Stimulated activated CD8-positive, alpha-beta memory T cell treated with anti-CD3 and anti-CD28 coated beads, Interleukin-12 subunit alpha, Interleukin-12 subunit beta, amount 100 ng/mL, for 1 hour (primary cell): ENCODE measurements at places on chromosomes 4 and X.

GRCh38 chrX:136806891-136807410 lies 26.2 kb upstream of the ARHGEF6 start:
- no peak for DNase-seq

GRCh38 chr4:20095805-20096541 lies 155.7 kb upstream of the SLIT2 start:
- no peak for DNase-seq

GRCh38 chrX:9438933-9439494 lies 25.8 kb upstream of the TBL1X start:
- DNase-seq: no peak

DNA sequence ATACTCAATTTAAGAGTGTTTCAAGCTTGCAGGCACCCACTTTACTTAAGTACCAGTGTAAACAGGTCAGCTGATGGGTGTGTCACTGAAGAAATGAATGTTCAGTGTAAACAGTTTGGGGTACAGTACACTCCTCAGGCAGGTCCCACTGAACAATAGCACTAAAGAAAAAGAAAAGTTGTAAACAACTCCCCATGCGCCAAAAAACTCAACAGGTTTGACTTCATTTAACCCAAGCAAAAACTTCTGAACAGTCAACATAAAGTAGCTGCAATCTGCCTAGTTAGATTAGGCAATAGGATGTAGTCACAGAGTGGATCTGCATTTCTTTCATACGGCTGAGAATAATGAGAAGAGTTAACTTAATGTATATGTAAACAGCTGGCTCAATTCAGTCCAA lies 93.2 kb downstream of the FAM13A start:
- DNase-seq: no peak

DNA sequence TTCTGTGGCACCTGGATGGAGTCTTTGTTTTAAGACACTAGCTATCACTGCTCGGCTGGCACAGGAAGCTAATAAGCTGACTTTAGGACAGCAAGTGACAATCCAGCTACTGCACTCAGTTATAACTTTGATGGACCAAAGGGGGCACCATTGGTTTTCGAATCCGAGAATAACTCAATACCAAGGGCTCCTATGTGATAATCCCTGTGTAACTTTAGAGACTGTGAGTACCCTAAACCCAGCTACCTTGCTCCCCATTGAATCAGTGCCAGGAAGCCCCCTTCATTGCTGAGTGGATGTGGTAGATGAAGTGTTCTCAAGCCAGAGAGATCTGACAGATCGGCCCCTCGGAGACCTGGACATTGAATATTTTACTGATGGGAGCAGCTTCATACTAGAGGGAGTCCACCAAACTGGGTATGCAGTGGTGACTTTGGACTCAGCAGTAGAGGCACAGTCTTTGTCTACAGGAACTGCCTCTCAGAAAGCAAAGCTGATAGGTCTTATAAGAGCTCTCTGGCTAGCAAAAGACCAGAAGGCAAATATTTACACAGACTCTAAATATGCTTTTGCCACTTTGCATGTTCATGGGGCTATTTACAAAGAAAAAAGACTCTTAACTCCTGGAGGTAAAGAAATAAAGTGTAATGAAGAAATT lies 35.5 kb upstream of the UGT2B7 start:
- DNase-seq: no peak

DNA sequence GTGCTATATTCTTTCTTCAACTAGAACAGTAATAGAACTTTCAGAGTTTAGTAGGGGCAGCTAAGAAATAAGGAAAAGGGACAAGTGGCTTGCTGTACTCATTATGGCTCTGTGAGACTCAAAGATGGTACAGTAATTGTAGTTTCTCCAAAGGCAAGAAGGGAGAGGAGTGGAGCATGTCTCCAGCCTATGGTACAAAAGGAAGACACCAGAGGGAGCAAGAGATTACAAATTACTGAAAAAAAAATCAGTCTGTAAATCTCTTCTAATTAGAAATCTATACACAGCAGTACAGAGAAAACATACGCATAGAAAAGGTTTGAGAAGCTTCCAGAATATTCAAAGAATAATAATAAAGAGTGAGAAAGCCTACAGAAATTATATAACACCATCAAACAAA lies 61.4 kb downstream of the KLHL4 start:
- DNase-seq: no peak

GRCh38 chr4:98318521-98318920 lies 57.3 kb downstream of the RAP1GDS1 start:
- DNase-seq: no peak

DNA sequence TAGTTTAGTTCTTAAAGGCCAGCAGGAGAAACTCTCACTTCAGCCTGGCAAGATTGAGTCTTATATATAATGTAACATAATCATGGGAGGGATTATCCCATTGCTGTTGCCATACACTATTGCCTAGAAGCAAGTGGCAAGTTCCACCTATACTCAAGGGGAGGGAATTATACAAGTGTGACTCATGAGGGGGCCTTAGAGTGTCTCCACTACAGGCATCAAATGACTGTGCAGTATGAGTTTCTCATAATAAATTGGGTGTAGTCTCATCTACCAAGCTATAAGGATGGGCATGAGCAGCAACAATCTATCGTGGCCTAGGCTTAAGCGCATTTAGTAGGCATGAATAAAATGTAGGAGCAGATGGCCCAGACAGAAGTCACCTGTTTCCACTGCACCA lies 89.1 kb upstream of the C1GALT1C1 start:
- no peak for DNase-seq

- no peak for DNase-seq
These were observed 34.5 kb downstream of the ABCE1 start for GRCh38 chr4:145132511-145133098.

- no peak for DNase-seq
These were observed 107.4 kb downstream of the CT47B1 start for GRCh38 chrX:120768254-120768653.

- no peak for DNase-seq
These were observed 776.8 kb downstream of the CCSER1 start for GRCh38 chr4:90904021-90904420.

GRCh38 chr4:156830351-156830750 lies 141.2 kb downstream of the PDGFC start:
- no peak for DNase-seq

GRCh38 chr4:141652161-141652778 lies 15.9 kb downstream of the IL15 start:
- DNase-seq: no peak

DNA sequence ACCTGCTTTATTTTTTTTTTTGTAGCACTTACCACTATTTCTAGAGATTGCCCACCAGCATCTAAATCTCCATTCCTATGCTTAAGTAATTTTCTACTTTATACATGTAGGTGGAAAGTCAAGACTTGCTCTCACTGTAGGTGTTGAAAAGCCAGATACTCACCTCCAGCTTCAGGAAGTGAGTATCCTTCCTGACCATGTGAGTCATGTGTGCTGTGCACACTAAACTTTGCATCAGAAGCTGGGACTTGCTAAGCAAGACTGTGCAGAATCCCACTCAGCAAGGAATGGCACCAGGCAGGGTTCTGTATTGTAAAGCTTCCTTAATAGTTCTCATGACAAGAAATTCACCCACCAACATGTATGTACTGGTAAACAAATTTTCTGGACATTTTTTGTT lies 151.8 kb downstream of the POU4F2 start:
- DNase-seq: no peak

DNA sequence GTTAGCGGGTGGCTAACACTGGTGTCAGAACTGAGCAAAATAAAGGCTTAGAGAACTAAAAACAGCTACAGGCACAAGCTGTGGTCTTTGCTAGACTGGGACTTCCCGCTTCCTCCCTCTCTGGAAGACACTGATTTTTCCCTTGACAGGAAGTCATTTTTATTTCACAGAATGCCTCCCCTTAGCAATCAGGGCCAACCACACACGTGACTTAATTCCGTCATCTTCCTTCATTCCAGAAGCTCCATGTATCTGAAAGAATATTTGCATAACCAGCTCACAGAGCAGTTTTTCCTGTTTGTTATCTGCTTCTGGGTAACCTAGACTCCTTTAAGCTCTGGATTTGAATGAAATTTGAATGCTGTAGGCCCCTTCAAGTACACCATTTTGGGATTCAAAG lies 327.5 kb upstream of the FRG1 start:
- DNase-seq: no peak

GRCh38 chrX:38332505-38332904 lies 5.2 kb upstream of the RPGR start:
- no peak for DNase-seq

GRCh38 chr4:138225477-138225876 lies 16.7 kb downstream of the SLC7A11 start:
- DNase-seq: no peak

- no peak for DNase-seq
These were observed 433.2 kb upstream of the ZFP42 start for GRCh38 chr4:187562345-187562744.

DNA sequence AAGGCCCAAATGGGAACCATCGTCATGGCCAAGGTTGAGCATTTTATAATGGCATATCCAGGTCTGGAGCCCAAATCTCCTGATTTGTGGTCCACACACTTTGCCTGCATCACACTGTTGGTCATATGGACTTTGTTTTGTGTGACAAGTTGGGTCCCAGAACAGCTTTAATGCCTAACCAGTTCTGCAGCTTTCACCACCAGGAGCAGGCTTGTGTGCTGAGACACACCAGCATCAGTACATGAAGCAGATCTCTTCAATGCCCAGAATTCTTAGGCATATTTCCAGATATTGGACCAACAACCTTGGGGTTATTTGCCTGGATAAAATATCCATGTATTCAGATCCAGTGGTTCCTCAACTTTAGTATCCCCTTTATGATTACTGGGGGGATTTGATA lies 371.3 kb downstream of the FBXW7 start:
- no peak for DNase-seq

GRCh38 chrX:47273011-47273730 lies 40.4 kb downstream of the USP11 start:
- no peak for DNase-seq

DNA sequence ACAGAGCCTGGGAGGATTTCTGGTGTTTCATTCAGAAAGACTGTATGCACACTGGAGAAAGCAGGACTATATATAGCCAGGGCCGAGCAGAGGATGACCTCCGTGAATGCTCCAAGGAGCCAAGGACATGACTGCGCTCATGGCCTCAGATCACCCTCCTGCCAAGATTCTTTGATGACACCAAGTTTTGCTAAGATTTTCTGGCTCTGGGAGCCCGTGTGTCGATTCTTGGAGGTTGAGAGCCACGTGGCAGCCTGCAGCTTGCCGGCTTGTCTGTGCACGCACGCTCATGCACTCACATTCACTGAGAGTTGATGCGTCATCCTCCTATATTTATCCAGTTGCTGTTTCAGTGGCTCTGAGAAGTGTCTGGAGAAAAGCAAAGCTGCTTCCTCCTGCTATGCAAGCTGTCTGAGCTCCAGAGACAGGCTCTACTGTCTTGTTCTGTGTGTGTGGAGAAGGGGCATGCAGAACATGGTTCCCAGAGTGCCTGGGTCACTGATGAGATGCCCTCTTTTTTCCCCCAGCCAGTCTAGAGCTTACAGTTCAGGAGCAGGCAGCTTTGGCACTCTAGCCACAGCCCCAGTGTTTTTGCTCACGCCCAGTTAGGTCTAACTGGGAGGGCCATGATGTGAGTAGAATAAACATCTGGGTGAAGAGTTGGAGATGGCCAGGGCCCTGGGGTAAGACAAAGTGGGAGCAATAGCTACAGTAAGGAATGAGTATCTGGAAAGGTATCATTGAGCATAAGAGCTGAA lies 64.9 kb upstream of the SCOC start:
- no peak for DNase-seq

DNA sequence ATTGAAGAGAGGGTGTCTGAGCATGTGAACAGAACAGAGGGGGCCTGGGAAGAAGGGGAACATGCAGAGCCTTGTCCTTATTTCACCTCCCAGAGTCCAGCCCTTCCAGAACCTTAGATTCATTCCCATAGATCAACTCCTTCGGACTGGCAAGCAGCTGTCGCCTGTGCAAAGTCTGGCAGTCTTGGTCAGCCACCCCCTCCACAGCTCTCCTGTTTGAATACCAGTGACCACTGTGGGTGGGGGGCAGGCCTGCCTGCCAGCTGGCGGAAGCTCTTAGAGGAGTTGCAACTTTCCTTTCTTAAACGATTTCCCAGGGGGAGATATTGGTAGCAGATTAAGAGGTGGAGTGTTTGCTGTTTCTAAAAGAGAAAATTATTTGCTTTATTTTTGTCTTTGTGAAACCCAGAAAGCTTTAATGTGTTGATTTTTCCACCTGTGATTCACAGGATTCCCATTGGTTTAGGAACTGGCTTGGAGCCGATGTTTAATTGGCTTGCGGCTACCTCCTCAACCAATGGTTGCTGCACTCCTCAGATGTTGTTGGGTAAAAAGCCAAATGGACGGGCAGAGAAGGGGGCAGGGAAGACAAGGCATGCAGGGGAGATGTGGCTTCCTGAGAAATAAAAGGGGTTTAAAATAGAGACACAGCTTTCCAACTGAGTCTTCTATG lies 62.2 kb upstream of the PRPS1 start:
- no peak for DNase-seq

DNA sequence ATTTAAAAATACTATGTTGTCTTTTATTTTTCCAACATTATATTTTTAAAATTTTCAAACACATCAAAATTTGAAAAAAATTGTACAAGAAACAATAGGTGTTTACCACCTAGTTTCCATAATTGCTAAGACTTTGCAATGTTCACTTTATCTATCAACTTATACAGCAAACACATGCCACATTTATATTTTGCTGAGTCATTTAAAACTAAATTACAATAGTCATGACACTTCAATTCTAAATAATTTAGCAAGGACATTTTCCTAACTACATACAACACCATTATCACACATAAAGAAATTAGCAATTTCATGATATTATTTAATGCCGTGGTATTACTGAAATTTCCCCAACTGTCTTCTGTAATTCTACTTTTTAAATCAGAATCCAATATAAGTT lies 600.4 kb upstream of the CPXCR1 start:
- DNase-seq: no peak

DNA sequence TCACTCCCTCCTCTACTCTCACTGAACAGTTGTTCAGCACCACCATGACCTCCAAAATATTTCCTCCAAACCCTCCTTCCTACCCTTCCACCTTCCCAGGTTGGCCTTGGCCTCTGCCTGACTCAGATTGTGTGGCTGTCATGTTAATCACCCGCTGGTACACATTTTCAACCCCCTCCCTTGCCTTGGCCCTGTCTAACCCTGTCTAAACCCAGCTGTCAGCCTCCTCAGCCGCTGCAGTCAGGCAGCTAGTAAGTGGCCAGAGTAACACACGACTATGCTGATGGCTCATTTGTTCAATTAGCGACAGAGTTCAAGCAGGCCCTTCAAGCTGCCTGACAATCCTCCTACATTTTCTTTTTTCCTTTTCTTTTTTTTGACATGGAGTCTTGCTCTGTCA lies 18.0 kb downstream of the ING2 start:
- no peak for DNase-seq

DNA sequence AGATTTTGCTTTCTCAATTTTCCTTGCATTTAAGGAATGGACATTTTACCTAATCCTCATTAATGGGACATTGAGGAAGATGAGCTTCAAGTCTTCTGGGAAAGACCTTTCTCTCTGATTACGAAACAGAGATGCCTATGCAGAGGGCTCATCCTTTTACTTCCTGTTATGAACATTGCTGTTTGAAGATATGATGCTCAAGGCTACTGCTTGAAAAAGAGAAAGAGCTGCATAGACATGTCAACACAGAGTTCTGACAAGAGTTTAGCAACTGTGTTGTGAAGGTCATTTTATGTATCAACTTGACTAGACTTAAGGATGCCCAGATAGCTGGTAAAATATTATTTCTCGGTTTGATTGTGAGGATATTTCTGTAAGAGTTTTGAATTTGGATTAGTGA lies 13.8 kb upstream of the GNPDA2 start:
- DNase-seq: no peak

- DNase-seq: no peak
These were observed 141.1 kb upstream of the WDFY3 start for GRCh38 chr4:85107553-85107952.
